ENCODE measurements at places on chromosomes 4 and X.

GRCh38 chrX:39458779-39459178 lies 639.0 kb downstream of the BCOR start:
- DNase-seq = no peak

GRCh38 chr4:100539706-100540105 lies 21.9 kb upstream of the EMCN start:
- DNase-seq = no peak

GRCh38 chr4:144342949-144343760 lies 202.6 kb upstream of the GYPA start:
- no peak for DNase-seq

GRCh38 chr4:77305766-77306165 lies 148.8 kb downstream of the CCNG2 start:
- DNase-seq = no peak

- DNase-seq = peak; percentile 23
Measured at GRCh38 chr4:10006601-10007435, 14.5 kb downstream of the SLC2A9 start.

DNA sequence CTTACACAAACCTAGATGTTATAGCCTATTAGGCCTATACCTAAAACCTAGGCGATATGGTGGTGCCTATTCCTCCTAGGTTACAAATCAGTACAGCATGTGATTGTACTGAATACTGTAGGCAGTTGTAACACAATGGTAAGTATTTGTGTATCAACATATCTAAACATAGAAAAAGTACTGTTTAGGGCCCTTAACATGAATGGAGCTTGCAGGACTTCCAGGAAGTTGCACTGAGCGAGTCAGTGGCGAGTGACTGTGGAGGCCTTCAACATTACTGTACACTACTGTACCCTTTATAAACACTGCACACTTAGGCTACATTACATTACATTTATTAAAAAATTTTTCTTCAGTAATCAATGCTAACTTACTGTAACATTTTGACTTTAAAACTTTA lies 37.8 kb downstream of the WWC2 start:
- no peak for DNase-seq

GRCh38 chrX:65034292-65034667 lies 58.0 kb upstream of the ZC4H2 start:
- no peak for DNase-seq

- no peak for DNase-seq
Measured at GRCh38 chrX:73478961-73479360, 32.1 kb downstream of the CDX4 start.

- peak; percentile 12 for DNase-seq
Measured at GRCh38 chr4:6177587-6178197, 22.7 kb downstream of the JAKMIP1 start.

- no peak for DNase-seq
Measured at GRCh38 chrX:45070116-45071007, 130.3 kb downstream of the DIPK2B start.

GRCh38 chr4:185535612-185536410 lies 504 bp upstream of the PDLIM3 start:
- DNase-seq = no peak

- DNase-seq = no peak
Measured at GRCh38 chr4:161841759-161842158, 322.0 kb downstream of the FSTL5 start.

GRCh38 chrX:150464001-150464400 lies 100.9 kb downstream of the MAMLD1 start:
- no peak for DNase-seq

DNA sequence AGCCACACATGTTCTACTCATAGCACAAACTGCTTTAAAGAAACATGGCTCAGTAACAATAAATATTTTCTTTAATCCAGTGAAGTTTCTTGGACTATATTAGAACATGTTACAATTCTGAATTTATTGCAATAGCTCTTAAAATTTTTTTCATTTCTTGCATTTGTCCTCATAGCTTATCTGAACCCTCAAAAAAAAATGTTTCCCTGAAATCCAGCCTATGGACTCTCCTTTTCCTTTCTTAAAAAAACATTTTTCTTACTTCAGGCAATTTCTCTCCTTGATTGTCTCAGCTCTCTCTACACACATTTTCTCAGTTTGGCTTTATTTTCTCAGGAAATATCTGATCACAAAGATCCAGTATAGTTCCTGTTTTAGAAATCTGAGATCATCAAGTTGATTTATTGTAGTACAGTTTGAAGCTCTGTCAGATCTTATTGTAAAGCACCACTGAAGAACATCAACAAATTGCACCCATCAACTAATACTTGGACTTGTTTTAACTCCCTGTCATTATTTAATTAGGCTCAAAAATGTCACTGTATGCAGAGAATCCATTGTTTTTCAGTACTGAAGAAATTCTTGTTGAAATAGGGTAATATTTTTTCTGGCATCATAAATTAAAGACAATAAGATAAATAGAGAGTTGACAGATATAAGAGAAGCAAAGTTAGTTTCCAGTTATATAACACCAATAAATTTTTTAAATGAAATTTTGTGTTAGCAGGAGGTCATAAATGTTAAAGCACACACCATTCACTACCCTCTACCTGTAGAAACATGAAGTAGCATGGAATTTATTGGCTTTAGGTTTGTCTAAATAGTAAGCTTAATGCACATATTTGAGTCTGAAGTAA lies 317.7 kb downstream of the ARHGAP24 start:
- DNase-seq = no peak

GRCh38 chrX:19293606-19294325 lies 50.0 kb upstream of the PDHA1 start:
- no peak for DNase-seq

DNA sequence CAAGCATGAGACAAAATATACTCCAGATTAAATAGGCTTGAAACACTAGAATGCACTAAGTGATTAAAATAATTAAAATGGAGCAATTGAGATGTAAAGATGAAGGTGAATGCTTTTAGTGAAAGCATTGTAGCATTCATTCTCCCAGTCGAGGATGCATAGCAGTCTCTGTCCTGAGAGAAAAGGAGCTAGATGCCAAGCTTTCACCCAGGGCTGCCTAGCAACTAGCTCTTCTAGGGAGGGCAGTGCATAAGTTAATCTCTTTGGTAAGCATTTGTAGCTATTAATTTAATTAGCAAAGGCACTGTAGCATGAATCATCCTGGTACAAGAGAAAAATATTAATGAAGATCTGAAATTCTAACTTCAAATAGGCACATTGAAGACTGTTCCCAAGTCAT lies 1014.8 kb downstream of the C4orf33 start:
- DNase-seq = no peak

DNA sequence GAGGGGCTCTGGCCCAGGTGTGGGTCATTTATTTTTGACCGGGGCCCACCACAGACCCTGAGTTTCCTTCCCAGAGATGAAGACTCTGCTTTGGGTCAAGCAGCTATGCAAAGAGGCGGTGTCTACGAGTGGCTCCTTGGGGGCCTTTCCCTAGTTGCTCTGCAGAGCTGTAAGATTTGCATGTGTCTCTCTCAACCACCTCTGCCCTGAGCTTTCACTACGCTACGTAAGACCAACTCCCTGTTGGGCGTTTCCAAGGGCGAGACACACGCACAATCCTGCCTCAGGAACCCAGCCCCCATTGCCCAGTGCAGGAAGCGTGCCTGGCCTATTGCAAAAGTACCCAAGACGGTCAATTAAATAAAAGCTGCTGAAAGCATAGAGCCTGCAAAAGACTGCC lies 10.0 kb upstream of the ANOS1 start:
- no peak for DNase-seq

DNA sequence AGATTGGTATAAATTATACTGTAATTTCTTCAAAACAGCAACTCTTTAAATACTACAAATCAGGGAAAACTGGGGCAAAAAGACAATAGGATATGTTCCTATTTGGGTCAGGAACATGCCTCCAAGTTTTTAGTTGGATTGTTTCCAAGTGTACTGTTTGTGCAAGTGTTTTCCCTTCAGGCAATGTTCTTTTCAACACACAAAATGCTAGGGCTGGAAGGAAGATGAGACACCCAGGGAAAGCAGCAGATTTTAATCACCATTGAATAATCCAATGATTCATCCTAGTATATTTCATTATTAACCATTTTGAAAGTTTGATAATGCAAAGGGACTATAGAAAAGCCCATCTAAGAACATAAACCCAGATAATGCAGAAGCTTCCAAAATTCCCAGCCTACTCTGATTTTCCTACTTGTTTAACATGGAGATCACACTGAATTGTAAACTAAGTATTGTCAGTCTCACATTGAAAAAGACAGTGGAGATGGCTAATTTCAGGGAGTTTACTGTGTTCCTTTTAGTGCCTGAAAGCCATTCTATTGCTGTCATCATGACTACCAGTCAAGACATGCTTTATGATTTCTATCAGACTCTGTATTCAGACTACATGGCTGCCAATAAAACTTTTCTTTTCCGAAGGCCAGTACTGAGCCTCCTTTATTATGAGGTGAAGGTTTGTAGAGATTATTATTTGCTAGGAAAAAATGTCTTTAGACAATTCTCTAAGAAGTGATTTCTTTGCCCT lies 38.6 kb downstream of the COL4A6 start:
- no peak for DNase-seq

GRCh38 chrX:109880629-109881028 lies 122.3 kb upstream of the TMEM164 start:
- no peak for DNase-seq

- no peak for DNase-seq
Measured at GRCh38 chr4:155906554-155907247, 3.2 kb downstream of the TDO2 start.

- no peak for DNase-seq
Measured at GRCh38 chrX:136310411-136310810, 9.6 kb downstream of the ADGRG4 start.

GRCh38 chr4:3416821-3417221 lies 24.9 kb upstream of the HGFAC start:
- no peak for DNase-seq

DNA sequence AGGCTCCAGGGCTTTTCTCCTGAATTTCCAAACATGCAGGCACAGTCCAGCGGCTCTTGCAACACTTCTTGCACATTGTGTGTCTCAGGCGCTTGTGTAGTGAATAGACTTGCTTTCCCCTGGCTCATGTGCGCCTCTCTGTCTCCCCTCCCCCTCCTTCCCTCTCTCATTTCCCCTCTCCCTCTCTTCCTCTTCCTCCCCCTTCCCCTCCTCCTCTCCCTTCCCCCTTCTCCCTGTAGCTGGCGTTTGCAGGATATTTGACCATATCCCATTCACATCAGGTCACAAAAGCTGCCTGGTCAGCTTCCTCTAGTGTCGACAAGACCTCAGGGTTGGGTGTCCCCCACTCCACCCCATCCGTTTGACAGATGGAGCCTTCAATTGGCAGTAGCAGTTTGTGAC lies 2.4 kb downstream of the CHST7 start:
- no peak for DNase-seq

GRCh38 chr4:55989766-55990165 lies 41.0 kb downstream of the CEP135 start:
- DNase-seq = no peak

- no peak for DNase-seq
Measured at GRCh38 chr4:111016416-111016815, 393.5 kb upstream of the PITX2 start.

DNA sequence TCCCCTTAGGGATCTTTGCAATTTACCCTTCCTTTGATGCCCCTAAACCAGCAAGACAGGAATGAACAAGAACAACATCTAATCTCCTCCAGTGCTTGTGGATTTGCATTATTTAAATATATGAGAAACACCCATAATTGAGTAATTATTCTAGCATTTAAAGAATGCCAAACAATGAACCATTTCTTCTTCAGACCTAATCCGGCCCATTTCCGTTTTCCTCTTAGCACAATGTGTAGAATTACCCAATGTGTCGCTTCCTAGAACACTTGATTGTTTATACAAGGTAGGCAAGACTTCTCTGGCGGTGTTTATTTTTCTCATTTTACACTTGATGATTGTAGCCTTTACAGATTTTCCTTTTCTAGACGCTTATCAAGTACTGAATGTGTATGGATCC lies 43.5 kb downstream of the CLDN34 start:
- DNase-seq = no peak

DNA sequence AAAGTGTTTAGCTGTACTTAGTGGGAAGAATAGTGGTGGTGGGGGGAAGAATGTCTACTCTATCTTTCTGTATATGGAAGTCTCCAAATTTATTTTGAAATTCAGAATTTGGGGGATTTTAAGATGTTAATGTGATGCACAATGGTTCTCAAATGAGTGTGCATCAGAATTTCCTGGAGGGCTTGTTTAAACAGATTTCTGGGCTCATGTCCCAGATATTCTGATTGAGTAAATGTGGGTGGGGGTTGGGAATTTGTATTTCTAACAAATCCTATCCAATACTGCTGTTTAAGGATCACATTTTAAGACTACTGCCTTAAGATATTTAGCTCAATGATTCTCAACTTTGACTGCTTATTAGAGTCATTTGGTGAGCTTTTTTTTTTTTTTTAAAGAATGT lies 15.1 kb upstream of the INTS6L start:
- DNase-seq = no peak

DNA sequence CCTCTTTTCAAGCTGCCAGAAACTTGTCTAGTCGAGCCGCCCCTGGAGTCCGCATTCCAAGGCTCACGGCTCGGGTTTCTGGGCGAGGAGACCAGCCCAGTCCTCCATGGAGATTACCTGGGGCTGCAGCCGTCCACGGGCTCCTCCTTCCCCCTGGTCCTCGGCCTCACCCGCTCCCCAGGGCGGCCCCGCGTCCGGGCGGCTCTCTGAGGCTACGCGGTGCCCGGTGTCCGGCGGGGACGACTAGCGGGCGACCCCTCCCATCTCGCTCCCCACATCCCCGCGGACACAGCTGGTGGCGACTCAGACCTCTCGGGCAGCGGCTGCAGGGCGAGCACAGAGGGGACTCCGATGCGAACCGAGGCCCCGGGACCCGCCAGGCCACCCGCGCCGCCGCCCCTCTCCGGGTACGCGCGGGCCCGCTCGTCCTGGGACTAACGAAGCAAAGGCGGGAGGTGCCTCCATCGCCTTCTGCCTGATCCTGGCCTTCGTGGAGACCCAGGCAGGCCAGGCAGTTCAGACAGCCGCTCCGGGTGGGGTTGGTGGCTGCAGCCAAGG lies 159.4 kb downstream of the TRAM1L1 start:
- DNase-seq = no peak

DNA sequence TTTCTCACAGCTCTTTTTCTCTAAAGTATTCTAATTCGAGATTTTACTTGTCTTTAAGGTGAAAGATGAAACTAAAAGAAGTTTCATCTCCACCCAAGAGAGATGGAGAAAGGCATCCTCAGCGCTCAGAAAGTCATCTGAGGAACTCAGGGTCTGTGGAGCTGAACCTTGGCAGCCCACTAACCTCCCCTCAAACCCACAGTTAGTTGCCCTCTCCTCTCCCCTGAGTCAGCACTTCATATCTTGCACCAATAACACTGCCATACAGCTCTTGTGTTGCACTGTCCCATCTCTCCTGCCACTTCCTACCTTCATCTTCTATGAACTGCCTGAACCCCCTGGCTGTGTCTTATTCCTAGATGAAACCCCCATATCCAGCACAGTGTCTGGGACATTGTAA lies 184.8 kb downstream of the RAB28 start:
- no peak for DNase-seq
